NCI-H2081 treated with DMSO at 0.1 percent for 48 hours (cell line): ENCODE measurements at places on chromosomes 6 and 20.

- no peak for DNase-seq
These were observed 1.5 kb downstream of the TAGAP start for GRCh38 chr6:159043251-159043650.

- no peak for DNase-seq
These were observed 44.0 kb upstream of the POU5F1 start for GRCh38 chr6:31214516-31214915.

DNA sequence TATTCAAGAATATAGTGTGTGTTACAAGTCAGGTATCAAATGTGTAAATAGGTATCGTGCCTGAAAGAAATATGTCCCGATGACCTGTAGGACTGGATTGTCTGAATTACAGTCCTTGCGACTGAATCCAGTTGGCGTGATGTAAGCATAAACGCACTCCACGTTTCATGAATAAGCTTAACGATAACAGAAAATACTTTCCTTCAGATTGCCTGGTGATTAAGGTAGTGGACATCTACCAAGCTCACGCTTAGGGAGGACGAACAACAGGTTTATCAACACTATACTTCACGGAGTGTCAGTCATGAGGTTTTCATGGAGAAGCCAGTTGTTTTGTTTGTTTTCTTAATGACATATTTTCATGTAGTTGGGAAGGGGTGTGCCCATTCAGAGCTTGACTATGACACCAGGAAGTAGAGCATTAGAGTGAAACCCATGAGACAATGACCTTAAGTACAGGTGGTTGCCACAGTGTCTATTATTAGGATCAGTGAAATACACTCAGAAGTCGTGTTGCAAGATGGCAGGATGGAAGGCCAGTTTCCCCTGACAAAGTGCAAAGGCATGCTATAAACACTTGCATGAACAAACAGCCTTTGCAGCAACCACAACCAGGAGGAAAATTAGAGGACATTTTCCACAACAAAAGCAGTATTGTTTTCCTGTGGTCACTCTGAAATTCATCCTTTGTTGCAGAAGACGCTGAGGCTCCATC is 305.8 kb upstream of the PRDM1 start:
- no peak for DNase-seq

- no peak for DNase-seq
These were observed 9.6 kb downstream of the JARID2 start for GRCh38 chr6:15255481-15255880.

DNA sequence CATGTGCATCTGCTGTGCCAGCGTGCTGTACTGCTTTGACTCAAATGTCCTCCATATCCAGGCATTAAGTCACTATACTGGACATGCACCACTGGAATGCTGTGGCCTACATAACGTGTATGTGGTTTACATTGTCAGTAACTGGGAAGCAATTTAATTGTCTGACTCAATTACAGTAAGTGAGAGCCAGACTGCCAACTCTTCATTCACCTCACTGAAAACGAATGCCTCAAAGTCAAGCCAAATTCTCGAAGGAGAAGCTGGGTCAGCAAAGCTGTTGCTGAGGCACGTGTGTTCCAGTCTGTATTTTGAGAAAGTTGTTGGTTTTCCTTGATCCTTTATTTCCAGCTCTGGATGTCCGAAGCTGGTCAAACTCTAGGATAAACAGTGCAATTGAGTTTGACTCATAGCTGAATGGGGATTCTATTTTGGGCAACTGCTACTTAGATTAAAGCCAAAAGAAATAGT is 534.3 kb downstream of the COL12A1 start:
- DNase-seq, result no peak

DNA sequence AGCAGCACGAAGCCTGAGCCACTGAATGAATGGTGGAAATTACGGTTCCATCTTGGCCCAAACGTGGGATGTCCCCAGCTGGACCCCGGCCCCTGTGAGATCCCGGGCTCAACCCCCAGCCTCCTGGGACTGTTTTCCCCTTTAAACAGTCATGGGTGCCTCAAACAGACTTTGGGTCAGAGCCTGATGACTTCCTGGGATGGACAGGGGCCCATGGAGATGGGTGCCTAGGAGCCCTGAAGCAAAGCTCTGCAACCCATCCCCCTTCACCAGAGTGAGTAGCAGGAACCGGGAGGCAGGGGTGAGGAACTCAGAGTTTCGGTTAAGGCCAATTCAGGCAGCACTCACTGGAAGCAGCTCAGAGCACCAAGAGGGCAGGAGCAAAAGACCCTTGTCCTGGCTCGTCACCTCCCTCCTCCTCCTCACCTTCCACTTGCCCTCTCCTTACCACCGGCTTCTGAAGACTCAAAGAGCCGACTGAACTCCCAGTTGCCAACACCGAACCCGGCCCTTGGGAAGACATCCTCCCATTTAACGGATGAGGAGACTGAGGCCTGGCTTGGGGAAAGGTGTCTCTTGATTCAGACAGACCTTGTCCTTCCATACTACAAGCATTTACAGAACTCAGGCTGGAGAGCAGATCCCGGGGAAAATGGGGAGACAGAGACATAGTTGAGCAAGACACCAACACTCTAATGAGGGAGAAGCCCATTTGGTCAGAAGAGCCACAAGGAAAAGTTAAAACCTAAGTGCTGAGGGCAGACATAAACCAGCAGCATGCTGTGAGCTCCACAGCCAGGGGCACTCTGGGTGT is 14.9 kb upstream of the TLDC2 start:
- no peak for DNase-seq

- DNase-seq, result no peak
These were observed 1.5 kb upstream of the IPCEF1 start for GRCh38 chr6:154358019-154358545.

- DNase-seq, result no peak
These were observed 468.9 kb downstream of the PKHD1 start for GRCh38 chr6:51618563-51618962.

DNA sequence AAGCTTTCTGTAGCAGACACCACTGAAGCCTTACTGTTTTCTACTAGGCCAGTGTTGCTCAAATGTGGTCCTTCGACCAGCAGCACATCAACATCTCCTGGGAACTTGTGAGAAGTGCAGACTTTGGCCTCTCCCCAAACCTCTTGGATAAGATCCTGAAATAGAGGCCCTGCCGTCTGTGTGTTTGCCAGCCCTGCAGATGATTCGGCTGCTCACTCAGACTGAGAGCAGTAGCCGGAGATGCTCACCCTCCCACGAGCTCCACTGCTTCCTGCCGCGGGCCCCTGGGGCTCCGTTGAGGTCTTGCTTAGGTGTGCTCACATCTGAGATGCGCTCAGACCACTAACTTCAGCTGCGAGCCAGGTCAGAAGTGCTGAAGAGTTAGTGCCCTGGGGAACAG is 129.5 kb upstream of the SSTR4 start:
- no peak for DNase-seq

DNA sequence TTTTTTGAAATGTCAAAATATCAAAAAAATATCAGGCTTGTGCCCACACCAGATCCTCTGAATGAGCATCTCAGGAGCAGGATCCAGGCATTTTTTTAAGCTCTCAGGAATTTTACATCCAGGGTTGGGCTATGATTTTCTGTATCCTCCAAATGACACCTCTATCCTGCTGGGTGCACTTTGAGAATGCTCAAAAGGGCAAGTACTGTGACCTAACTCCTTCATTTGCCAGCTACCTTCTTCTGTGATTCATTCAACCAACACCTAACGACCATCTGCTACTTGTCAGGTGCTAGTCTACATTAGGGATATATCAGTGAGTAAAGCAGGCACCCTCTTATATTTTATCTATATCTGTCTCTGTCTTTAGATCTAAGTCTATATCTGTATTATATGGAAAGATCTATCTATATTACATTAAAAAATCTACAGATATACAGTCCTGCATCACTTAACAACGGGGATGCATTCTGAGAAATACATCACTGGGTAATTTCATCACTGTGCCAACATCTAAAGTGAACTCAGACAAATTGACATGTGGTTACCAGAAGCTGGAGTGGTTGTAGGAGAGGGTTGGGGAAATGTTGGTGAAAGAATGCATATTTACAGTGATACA is 131.6 kb downstream of the KIF16B start:
- no peak for DNase-seq

- DNase-seq, result no peak
These were observed 22.8 kb downstream of the NPEPL1 start for GRCh38 chr20:58715391-58715800.

DNA sequence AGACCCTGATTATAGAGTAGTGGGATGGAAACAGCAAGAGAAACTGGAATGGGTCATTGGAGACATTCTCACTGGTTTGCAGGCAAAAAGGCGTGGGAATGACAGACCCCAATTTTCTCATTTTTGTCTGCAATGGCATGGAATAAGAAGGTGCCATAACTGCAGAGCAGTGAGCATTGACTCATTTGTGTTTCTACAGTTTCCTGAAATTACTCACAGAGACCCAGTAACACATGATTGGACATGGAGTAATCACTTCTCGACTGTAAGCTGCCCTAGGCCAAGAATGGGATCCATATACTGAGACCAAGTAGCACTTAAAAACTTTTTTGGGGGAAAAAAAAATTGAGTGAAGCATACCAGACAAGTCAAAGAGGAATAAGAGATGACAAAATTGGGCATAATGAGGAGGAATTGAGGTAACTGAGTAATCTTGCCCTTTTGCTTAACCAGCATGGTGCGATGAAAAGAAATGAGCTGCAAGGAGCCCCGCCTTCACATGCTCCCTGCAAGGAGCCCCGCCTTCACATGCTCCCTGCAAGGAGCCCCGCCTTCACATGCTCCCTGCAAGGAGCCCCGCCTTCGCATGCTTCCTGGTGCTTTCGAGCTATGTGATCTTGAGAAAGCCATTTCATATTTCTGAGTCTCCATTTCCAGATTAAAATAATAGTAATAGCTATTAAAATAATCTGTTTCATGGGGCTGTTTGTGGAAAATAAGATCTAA is 44.1 kb downstream of the NHSL1 start:
- no peak for DNase-seq

DNA sequence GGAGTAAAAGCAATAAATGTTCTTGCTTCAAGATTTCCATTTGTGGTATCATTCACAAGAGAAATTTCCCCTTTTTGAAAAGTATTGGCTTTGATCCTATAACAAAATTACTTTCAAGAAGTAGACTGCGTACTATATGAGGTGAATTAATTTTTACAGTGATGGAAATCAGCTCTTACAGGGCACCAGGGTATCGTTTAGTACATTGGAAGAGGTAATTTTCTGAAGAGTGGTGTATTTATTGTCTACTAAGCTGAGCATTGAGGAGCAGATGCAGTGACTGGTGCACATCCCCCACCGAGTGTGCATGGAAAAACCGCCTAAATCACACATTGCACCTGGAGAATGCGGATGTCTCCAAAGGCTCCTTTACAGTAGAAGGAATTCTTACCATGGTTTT is 209.5 kb downstream of the SAMD5 start:
- no peak for DNase-seq

DNA sequence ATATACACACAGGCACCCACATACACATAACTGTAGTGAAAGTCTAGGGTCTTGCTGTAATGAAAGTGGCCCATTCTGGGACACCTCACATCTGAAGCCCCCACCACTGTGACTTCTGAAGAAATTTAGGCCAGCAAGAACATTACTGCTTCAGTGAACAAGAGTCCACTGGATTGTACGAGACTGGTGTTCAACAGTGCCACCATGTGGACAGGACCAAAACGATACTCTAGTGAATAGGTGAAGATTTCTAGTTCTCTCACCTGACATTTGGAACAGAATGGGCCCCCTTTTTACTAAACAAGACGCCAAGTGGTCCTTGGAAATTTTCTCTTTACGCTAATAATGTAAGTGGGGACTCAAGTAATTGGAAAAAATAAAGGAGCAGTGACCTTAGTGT is 156.9 kb downstream of the MAFB start:
- DNase-seq, result no peak

DNA sequence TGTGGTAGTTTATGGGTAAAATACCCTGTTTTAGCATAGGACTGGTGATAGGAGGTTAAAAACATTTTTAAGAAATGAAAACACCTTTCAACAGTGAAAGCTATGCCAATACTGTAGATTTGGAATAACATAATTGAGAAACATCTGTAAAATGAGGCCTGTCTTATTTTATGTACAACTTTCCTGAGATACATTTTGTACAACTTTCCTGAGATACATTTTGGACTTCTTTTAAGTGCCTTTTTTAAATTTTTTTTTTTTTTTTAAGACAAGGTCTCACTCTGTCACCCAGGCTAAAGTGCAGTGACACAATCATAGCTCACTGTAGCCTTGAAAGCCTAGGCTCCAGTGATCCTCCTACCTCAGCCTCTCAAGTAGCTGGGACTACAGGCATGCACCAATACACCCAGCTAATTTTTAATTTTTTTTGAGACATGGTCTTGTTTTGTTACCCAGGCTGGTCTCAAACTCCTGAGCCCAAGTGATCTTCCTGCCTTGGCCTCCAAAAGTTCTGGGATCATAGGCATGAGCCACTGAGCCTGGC is 84.6 kb downstream of the MAN1A1 start:
- no peak for DNase-seq

DNA sequence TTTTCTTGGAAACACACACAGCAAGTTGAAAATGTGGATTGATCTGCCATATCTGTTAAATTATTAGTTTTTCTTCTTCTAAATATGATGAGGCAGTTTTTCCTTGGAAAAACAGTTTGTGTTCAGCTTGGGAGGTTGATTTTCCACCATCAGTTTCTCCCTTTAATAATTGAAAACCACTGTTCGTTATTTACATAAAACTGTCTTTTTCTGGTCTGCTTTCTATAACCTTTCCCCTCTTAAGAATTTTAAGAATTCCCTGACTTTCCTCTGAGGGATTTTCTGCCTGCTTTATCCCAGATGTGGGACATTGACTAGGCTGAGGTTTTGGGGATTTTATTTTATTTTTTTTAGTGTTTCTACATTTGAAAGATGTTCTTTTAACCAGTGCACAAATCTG is 27.2 kb downstream of the DSE start:
- DNase-seq, result no peak

DNA sequence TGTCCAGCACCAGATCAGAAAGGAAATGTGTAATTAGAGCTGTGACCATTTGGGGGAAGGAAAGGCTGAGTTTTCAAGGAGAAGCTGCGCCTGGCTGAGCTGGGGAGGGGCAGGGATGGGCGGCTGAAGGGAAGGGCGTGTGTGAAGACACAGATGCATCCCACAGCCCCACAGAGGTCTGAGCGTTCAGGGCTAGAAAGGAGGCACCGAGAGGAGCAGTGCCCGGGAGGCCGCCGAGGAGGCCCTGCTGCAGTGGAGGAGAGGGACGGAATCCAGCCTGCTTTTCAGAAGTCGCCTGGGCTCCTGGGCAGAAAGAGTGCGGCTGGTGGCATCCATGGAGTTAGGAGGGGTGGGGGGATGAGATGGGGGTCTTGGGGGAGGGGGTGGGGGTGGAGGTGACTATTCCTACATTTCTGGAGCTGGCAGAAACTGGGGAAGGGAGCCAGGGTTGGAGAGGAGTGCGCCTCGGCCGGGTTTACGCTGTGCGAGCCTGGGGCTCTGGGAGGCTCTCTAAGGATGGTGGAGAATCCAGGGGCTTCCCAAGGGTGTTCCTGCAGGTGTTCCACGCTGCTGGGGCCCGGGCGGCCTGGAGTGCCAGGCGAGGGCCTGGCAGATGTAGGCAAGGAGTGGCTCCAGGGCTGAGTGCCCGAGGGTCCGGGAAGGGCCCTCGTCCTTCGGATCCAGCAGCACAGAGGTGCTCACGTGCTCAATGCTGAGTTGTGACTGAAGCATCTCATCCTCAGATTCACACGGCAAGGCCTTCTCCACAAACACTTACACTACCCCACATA is 41.8 kb downstream of the WDR27 start:
- no peak for DNase-seq
